ENCODE measurements at places on chromosomes 6 and 20.

GRCh38 chr6:89503641-89504040 lies 70.7 kb downstream of the ANKRD6 start:
- no peak for DNase-seq

DNA sequence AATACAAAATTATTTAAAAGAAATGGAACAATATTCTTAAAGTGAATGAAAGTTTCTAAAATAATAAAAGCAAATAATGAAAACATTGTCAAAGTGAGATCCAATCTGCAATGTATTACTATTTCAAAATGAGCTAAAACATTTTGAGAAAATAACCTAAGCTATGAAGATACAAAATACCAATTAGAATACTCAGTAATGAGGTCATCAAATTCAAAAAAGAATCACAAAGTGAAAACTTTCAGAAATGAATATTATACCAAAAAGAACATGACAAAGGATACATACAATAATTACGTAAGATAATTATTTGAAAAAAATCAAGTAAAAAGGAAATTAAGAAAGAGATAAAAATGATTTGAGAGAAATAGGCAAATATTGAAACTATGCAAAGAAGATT lies 634.5 kb downstream of the EYS start:
- no peak for DNase-seq

DNA sequence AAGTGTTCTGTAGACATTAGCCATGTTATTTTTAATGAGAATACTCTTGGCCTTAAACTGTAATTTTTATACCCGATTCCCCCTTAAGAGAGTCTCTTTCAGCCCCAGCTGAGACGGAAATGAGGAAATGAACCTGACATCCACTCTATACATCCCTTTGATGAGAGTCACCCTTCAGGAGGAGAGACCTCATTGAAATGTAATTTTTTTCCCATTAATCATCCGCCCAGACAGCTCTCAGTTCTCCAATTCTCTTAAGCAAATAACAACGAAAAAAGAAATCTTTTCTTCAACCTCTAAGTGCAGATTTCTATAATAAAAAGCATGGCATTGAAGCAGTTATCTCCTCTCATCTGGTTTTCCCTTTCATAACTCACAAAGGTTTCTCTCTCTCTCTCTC lies 243.8 kb upstream of the PMEPA1 start:
- DNase-seq, result no peak

DNA sequence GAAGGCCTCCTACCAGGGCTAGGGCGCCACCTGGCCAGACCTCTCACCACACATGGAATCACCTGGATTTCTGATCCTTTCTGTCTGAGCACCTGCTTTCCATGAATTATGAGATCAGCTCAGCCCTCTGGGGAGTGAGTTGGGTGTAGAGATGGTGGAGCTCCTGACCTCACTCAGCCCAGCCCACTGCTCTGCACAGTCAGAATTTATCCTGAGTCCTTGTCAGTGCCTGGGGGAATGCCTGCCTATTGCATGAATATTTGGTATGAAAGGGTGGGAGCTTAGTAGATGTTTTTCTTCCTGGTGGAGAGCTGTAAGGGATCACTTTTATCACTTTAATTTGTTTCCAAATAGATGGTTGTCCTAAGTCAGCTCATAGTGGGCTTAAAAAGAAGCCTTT lies 47.5 kb downstream of the DTD1 start:
- no peak for DNase-seq

GRCh38 chr20:54293526-54293925 lies 85.6 kb downstream of the PFDN4 start:
- DNase-seq, result no peak

GRCh38 chr20:37651932-37652331 lies 41.9 kb upstream of the CTNNBL1 start:
- DNase-seq, result no peak
